ENCODE measurements at places on chromosomes 11 and 22.

DNA sequence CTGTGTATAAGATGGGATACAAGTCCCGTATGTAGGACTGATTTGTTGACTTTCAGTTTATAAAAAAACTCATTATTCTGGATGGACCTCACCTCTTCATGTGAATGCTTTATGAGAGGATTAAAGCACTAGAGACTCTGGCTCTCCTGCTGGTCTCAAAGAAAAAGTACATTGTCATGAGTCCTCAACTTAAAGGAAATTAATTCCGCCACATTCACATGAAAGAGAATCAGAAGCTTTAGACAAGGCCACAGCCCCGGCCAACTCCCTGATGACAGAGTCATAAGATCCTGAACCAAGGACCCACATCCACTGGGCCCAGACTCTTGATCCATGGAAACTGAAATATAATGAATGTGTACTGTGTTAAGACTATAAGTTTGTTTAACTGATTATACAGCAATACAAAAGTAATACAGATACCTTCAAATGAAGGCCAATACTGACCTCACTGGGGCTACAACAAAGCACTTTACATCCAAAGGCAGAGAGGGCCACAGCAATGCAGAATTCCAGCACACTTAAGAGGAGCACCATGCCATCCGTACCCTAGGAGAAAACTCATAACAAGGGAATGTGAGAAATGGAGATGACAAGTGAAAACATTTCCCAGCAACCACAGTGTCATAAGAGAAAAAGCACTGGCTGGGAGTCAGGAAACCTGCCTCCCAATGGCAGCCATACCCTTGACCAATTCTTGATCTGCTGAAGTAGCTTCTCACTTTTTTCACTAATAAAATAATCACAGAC lies 25.4 kb upstream of the MS4A6A start:
- no peak for DNase-seq

- no peak for DNase-seq
Measured at GRCh38 chr22:26927821-26928220, 270.4 kb downstream of the MIAT start.

DNA sequence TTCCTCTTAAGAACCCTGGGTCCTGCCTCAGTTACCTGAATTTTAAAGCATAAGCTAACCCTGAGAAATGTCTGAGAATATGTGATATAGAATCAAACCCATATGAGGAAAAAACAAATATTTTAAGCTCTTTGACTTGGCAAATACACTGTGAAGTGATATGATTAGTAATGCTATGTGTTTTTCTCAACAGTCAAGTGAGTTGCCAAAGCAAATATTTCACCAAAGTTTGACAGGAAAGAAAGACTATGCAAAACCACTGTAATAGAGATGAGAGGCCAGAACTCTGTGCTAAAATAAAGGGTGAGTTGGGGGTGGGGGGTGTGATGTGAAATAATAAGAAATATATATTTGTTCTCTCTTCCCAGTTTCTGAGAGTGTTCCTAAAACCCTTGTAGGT lies 613.5 kb upstream of the CCDC179 start:
- DNase-seq = no peak

- DNase-seq = no peak
Measured at GRCh38 chr11:64220271-64220670, 5.7 kb downstream of the TRPT1 start.

DNA sequence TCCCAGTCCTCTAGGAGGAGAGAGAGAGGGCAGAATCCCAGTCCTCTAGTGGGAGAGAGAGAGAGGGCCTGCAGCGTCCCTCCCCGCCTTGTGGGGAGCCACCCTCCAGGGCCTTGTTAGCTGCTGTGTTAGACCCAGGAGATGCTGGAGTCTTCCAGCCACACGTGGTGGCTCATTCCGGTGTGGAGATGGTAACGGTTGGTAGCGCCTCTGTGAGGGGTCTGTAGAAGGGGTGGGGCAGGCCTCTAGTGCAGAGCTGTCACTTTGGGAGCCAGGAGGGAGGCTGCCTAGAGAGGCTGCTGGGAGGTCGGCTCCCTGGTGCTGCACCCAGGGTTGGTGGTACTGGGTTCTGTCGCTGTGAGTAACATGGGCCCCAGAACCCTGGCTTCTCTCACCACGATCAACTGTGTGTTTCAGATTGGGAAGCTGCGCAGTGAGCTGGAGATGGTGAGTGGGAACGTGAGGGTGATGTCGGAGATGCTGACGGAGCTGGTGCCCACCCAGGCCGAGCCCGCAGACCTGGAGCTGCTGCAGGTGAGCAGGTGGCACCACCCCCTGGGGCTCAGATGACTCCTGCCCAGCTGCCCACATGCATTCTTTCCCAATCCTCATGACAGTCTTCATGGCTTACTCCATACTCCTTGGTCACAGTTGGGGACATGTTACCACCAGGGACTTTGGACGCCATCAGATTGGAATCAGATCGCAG lies 27.3 kb downstream of the TOM1 start:
- DNase-seq = no peak

GRCh38 chr11:68992743-68993255 lies 12.0 kb upstream of the MRGPRD start:
- no peak for DNase-seq
